Stimulated activated CD8-positive, alpha-beta memory T cell treated with anti-CD3 and anti-CD28 coated beads, Interleukin-2, amount 100 ng/mL, for 1 hour (primary cell): ENCODE measurements at places on chromosomes 2 and 18.

DNA sequence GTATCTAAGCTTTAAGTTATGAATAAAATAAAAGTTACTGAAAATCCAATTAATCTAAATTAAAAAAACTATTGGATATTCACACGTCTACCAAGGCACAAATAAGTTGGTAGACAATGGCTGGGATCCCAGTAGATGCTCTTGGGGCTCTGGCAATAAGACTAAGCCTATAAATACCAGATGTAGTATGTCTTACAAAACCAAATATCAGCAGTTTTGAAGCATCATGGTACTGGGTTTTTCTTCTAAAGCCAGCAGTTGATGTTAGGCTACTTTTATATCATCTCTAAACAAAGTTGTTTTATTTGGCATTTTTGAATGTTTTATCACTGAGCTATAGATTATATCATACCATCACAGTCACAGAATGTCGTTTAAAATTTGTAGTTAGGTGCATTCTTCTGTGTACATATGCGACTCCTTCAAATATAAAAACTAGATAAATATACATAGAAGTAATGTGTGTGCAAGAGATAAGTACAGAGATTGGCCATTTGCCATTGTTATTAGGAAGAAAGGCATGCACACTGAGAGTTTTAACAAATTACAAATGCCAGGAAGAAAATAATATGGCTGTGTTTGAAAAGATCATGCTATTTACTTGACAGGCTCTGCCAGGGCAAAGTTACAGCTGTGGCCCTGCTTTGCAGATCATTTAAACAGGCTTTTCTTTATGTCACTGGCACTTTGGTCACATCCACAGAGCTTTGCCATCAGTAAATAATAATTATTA is 21.6 kb upstream of the TMEM17 start:
- DNase-seq, result no peak

GRCh38 chr18:45167631-45168280 is 447.5 kb upstream of the SLC14A2 start:
- no peak for DNase-seq

DNA sequence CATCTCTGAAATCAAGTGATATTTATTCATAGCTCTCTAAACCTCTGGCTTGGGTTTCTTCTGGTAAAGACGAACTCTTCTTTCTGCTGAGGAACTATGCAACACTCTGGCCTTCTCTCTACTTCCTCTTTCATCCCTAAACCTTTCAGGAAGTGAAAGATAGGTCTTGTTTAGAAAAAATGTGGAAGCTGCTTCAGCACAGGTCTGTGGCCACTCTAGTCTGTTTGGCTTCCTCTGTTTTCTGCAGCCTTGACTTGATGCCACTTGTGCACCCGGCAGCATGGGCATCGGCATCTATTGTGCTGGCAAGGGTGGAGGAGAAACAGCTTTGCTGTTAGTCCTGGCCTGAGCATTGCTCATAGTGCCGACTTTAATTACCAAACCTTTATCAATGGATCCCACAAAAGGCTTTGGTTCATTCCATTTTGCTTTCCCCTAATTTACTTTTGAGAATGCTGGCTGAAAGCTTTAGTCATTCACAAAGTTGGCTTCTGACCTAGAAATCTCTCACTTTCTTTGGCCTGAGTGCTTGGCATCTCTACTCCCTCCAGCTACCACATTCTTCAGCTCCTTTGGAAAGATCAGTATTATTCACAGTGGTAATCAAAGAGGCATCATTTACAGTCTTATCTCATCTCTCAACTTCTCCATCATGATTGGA is 32.0 kb upstream of the GPR39 start:
- DNase-seq, result no peak

GRCh38 chr2:107412209-107412904 is 414.3 kb upstream of the RGPD4 start:
- DNase-seq, result no peak

GRCh38 chr2:222302178-222303018 is 3.6 kb upstream of the PAX3 start:
- no peak for DNase-seq

DNA sequence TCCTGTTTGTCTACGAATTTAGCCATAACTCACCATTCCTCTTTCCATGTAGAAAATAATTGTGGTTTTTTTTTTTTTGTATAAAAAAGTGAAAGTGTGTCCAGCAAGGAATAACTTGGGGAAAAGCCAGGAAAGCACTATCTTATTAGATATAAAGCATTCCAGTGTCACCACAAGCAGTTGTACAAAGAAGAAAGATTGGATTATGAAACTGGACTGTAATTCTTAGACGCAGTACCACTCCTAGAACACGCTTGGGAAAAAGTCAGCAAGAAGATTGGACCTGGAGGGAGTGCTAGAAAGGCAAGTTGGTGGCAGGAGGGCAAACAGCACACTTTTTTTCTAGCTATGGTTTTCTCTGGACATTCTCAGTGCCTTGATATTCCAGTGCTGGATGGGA is 186.7 kb downstream of the PARD3B start:
- DNase-seq, result no peak

DNA sequence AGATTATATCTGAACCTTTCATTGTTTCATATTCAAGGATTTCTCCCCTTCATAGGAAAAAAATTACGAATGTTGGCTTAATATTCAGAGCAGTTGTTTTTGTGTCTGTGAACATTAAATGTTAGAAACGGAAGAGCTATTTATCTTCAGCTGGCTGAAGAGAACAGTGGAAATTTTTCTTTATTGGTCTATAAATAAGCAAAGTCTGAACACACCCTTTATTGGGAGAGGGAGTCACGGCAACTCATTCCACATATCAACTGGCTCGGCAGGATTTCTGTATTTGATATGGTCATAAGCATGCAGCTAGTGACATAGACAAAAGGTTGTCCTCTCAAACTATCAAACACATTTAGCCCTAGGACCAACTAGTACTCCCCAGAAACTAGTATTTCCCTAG is 468.4 kb upstream of the HNRNPA3 start:
- no peak for DNase-seq

DNA sequence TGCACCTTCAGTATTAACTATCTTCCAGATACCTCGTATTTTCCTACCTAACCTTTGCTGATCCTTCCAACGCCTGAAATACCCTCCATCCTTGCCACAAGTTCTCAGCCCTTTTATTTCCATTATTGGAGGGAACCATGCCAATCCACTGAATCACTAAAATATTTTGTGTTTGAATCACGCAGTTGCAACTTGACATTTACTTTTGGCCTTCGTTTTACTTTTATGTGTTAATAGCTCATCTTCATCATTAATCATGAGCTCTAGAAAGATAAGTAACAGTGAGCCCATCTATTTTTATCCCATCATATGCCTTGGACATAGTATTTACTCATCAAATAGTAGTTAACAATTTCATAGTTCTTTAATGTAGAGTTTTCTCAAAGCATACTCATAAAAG is 463.2 kb downstream of the THSD7B start:
- DNase-seq, result no peak

- DNase-seq, result no peak
Observed at GRCh38 chr2:27522400-27522945, 25.8 kb downstream of the GCKR start.

GRCh38 chr18:28125051-28125450 is 51.9 kb downstream of the CDH2 start:
- DNase-seq, result no peak

- DNase-seq, result no peak
Observed at GRCh38 chr2:128317181-128317898, 1.3 kb downstream of the HS6ST1 start.

DNA sequence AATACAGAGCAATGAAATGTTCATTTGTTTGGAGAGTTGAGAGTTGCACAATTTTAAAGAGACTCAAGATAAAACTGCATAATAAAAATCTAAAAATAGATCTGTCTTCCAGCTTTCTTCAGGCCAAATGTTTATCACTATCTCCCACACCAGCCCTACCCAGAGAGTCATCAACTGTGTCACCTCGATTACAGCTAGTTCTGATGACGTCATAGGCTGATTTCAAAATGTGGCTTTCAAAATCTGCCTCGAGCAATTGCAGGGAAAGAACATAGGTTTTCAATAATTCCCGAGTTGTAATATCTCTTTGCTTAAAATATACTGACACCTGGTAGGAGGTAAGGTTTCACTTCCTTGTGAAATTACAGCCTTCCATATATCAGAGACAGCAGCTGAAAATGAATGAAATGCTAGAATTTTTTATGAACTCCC is 677.6 kb upstream of the ID2 start:
- DNase-seq, result no peak

- DNase-seq, result no peak
Observed at GRCh38 chr2:128396946-128397345, 78.3 kb upstream of the HS6ST1 start.

GRCh38 chr2:24892928-24893327 is 27.1 kb downstream of the ADCY3 start:
- DNase-seq, result no peak

- DNase-seq, result no peak
Observed at GRCh38 chr2:220240641-220241040, 613.2 kb downstream of the SLC4A3 start.

DNA sequence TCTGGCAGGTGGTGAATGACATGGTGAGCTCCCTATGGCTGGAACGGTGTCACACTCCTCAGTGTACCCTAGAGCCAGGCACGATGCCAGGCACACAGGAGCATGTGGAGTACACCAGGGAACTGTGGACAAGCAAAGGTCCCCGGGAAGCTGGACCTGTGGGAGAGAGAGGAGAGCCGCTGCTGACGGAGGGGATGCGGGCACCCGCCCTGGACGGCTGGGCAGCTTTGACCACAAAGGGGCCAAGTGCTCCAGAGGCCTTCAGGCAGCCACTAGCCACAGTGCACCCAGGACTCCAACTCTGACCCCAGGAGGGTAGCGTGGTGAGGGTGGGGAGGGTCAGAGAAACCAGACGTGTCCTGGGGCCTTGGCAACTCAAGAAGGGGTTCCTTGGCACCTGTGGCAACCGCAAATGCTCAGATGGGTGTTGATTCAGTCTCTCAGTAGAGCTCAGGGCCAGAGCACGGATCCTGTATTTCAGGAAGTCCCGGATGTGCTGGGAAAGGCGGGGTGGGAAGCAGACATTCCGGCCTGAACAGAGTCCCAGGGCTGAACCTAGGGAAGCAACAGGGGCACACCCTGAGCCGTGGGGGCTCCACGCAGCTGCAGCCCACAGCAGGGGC is 2.3 kb upstream of the MAB21L4 start:
- no peak for DNase-seq

GRCh38 chr2:190877436-190877835 is 3.2 kb upstream of the GLS start:
- no peak for DNase-seq

DNA sequence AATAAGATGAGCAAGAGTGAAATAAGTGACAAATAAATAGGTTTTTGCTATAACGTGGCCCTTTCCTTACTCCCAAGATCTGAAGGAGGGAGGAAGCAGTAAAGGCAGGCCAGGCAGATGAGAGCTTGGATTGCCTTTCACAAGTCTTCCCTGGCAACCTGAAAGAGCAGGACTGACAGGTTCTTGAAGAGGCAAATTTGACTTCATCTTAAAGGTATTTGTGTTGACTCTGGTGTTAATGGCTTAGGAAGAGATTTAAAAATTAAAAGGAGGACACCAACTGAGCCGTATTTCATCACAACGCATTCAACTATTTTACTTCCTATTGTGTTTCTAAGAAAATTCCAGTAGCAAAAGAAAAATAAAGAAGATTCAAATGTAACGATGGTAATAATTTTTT is 3.2 kb downstream of the STRN start:
- DNase-seq, result no peak

GRCh38 chr2:66427300-66427699 is 7.6 kb upstream of the MEIS1 start:
- DNase-seq, result no peak

DNA sequence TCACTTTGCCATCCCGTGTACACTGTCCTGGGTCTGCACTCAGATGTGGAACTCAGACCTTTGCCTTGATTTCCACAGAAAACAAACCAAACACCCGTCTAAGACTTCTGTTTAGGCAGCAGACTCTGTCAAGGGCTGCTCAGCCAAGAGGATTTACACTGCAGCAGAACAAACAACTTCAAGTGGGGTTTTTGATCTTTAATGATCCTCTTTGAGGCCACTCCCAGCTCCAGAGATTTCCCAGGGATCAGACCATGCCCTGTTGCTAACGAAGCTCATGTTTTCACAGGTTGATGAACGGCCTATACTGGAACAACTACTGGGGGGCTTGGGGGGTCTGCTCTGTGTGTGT is 52.5 kb upstream of the LGALSL start:
- no peak for DNase-seq

- no peak for DNase-seq
Observed at GRCh38 chr2:175234153-175234552, 52.6 kb upstream of the ATP5MC3 start.

- DNase-seq, result no peak
Observed at GRCh38 chr18:23779696-23780303, 90.5 kb downstream of the LAMA3 start.

DNA sequence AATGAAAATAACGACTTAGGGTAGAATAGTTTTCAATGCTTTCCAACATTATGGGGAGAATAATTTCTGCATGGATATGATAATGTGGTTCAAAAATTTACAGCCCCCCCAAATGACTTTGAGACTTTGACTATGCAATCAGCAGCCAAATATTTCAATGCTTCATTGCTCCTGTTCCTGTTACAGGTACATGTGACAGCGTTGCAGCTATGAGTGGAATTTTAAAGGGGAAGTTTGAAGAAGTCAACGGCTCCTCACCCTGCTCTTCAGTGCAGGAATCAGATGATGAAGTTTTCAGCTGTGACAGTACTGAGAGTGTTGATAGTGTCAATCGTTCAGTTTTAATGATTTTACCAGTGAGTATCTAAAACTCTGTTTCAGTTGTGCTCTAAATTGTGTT is 25.1 kb downstream of the CSRNP3 start:
- DNase-seq, result no peak

DNA sequence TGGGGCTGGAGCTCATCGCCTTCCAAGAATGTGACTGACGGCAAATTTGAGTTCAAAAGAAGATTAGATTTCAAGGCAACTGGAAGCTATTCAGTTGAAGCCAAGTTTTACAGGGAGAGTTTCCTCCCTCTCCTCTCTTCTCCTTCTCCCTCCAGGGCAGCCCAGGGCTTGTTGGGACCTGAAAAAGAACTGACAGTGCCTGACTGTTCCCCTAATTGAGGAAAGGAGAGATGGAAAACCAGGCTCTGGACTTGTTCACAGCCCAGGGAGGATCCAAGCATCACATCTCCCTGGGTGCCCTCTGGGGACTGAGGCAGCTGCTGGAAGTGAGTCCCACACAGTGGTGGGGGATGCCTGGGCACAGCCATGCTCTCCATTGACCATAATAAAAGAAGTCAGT is 88.1 kb downstream of the THNSL2 start:
- DNase-seq, result no peak

DNA sequence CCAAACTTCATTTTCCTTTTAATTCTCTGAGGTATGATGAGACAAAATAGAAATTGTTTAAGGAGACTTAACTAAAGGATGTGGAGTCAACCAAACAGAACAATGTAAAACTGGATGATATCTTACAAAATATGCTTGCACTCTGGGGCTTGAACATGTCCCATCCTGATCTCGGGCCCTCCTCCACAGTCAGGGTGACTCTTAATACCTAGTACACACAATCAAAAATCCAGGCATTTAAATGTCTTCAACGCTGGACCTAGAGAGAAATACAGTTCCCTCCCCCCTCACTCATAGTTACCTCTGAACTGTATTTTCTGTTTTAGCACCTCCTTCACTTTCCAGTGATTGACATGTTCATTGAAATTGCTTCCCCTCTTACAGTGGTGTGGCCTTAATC is 36.9 kb upstream of the SERPINB2 start:
- no peak for DNase-seq

- no peak for DNase-seq
Observed at GRCh38 chr2:143674051-143674450, 544.8 kb downstream of the ARHGAP15 start.

- no peak for DNase-seq
Observed at GRCh38 chr2:205684871-205685313, 2.6 kb downstream of the NRP2 start.

GRCh38 chr2:102621630-102622029 is 2.3 kb downstream of the SLC9A2 start:
- DNase-seq, result no peak
